ENCODE measurements at places on chromosomes 2 and 18.

DNA sequence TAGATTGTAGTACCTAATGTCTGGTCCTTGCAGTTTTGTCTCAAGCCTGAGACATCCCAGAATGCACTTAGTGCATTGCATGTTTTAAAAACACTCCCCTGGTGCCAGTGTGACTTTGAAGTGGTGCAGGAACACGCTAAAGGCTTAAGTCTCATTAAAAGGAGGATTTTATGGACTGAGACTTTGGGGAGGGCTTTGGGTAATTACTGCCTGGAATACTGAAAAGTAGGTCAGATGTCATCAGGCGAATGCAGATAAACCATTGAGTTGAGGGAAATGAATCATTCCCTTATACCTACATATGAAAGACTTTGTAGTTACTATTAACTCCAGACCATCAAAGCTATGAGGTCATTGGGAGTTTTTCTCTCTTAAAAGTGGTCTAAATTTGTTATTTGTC lies 3.0 kb upstream of the OSBPL1A start:
- DNase-seq: no peak

DNA sequence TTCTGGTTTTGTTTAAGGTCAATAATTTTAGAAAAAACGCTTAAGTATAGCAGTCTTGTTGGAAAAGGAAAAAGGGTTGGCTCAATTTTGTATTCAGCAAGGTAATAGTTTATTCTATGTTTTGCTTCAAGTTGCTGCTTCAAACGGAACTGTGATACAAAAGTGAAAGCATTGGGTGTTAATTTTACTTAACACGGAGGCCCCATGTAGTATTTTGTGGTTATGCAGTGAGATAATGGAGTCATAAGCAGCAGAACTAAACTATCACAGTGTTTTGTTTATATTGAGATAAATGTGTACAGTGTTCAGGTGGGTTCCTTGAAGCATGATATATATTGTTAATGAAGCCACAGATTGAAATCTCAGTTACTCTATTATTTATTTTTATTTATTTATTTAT lies 67.0 kb upstream of the LYPD6B start:
- DNase-seq: no peak

- DNase-seq: no peak
Measured at GRCh38 chr18:27062802-27063201, 122.3 kb downstream of the CHST9 start.

- DNase-seq: no peak
Measured at GRCh38 chr2:30503695-30504052, 56.6 kb downstream of the LCLAT1 start.

Data from activated CD4-positive, alpha-beta T cell treated with anti-CD3 and anti-CD28 coated beads, Interleukin-2, amount 50 U/mL, for 1 hour (primary cell).